Cardiac ventricle fibroblast (primary cell): ENCODE measurements at places on chromosomes 16 and 17. TPM values are rescaled to one million over a fixed set of nuclear protein-coding genes. Genes with fewer than 3 reads are reported as not detected.

Gene SPIRE2
- total RNA-seq, result 2.3 and 4.4 TPM in 2 replicates

Gene NT5M
- 0.62 and 1.4 TPM in 2 replicates for total RNA-seq

Gene HCRT
- total RNA-seq, result not detected in 2 replicates

Gene FOXN1
- total RNA-seq, result not detected in 2 replicates

Gene OR1A2
- not detected in 2 replicates for total RNA-seq

Gene CDH11
- 563 and 991 TPM in 2 replicates for total RNA-seq

Gene CA10
- not detected in 2 replicates for total RNA-seq

Gene DBNDD1
- total RNA-seq, result not detected in 2 replicates

Gene EXOC3L1
- 0.69 and 1.3 TPM in 2 replicates for total RNA-seq

Gene SPATA22
- total RNA-seq, result 0.56 TPM in 1 of 2 replicates, not detected in the other

Gene RNF43
- not detected in 2 replicates for total RNA-seq
